Tongue (tissue), 3 donors: ENCODE measurements at places on chromosomes 13 and 19. TPM values are rescaled to one million over a fixed set of nuclear protein-coding genes. Genes with fewer than 3 reads are reported as not detected.

Gene ZNF440
- total RNA-seq: 9.8 TPM

Gene TLE2
- 52.7 TPM for total RNA-seq

Gene FAM32A
- 73.4 TPM for total RNA-seq

DNA sequence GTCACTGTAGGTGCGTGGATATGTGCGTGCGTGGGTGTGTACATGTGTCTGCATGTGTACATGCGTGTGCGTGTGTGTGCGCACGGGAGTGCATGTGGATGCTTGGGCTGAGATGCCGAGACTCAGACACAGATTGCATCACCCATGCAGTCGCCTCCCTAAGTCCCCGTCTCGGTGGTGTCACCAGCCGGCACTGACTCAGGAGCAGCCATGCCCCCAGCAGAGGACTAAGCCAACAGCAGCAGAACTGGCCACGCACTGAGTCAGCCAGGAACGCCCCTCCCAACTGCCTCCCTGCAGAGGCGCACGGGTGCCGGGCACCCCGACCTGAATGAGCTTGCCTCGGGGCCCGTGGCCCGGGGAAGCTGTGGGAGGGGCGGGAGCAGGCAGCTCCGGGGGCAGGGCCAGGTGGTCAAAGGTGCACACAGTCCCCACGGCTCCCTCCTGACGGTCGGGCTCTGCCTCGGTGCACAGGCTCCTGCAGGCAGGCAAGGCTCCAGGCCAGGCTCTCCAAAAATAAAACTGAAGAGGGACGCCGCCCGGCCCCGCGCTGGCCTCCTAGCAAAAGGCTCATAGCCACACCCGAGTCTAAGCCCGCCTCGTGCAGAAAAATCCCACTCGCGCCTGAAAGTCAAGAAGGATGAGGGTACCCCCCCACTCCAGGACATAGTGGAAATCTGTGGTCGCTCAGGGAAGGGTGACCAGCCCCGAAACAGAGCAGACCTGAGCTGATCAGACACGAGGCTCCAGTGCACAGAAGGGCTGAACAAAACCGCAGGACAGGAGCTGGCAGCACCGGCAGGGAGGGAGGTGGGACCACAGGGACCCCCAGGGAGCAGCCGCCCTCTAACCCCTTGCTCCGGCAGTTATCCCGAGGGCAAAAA, 49.2 kb downstream of the GADD45B start:
- no peak for DNase-seq

DNA sequence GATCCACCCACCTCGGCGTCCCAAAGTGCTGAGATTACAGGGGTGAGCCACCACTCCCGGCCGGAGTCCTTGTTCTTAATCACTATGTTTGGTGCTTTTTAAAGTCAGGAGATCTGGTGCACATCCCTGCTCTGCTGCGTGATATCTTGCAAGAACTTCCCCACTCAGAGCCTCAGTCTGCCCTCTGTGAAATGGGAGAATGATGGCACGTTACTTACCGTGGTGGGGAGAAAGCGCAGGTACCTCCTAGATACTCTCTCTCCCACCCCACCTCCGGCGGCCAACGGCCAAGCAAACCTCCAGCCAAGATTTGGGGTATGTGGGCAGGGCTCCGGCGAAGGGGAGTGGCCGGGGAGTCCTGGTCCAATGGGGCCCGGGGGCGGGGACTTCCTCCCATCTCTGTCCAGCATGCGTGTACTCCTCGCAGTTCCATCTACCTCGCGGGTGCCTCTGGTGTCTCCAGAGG, at the start of gene RYR1:
Gene RYR1 (plus strand): TSS at position 424 of the 466 bp plus-strand sequence. CDS start 139 bp downstream, outside the sequence.
- DNase-seq: peak; percentile 90

Gene FCER2
- total RNA-seq: not detected

DNA sequence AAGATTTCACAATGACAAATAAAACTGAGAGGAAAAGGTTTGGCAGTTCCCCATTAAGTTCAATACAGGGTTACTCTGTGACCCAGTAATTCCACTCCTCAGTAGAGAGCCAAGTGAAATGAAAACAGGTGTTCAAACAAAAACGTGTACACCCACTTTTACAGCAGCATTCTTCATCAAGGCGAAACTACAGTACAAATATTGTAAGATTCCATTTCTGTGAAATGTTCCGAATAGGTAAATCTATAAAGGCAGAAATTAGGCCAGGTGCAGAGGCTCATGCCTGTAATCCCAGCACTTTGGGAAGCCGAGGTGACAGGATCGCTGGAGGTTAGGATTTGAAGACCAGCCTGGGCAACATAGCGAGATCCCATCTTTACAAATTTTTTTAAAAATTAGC, 8.9 kb upstream of the GDF15 start:
- DNase-seq: peak; percentile 60

Gene RBM26
- total RNA-seq: 55.4 TPM

Gene KLF2
- 14.2 TPM for total RNA-seq

Gene ZNF569
- 14.8 TPM for total RNA-seq

DNA sequence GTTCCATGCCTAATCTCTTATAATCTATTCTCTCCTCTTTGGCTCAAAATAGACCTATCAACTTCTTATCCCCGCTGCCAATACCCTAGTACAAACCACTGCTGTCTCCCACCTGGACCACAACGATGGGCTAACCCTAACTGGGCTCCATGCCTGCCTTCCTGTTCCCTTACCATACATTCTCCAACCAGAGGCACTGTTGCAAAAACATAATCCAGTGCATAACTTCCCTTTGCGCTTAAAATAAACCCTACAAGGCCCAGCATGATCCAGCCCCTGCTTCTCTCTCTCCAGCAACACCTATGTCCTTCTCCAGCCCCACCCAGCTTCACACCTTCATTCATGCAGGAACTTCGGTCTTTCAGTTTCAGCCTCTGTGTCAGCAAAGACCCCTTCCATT, 27.4 kb upstream of the CEBPA start:
- no peak for DNase-seq

DNA sequence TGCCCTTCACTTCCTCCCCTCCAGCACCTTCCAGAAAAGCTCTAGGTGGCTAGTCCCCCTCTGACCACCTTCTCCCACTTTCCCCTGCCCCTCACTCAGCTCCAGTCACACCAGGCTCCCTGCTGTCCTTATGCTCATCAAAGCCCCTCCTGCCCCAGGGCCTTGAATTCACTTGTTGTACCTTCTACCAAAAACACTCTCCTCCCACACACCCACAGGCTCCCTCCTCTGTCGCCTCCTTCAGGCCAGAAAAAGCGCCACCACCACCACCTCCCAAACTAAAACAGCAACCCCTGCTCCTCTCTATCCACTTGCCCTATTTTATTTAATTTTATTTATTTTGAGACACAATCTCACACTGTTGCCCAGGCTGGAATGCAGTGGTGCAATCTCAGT, 4.8 kb upstream of the CEACAM16 start:
- DNase-seq: no peak

DNA sequence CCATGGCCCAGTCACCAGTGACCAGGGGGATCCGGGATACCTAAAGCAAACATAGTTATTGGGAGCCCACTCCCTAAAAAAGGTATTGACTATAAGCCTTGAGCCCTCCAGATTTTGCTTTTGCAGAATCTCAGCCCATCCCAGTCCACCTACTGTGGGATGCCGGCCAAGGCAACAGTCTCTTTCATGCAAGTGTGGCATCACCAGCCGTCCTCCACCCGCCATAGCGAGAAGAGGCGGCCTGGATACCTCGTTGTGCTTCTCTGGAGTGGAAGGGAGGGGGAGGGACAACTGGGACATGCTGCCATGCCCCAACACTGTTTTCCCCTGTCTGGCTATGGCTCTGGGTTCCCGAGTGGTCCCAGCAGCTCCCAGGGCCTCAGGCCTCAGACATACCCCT, 123.4 kb downstream of the DPF1 start:
- no peak for DNase-seq

Gene ZNF98
- 2.3 TPM for total RNA-seq

DNA sequence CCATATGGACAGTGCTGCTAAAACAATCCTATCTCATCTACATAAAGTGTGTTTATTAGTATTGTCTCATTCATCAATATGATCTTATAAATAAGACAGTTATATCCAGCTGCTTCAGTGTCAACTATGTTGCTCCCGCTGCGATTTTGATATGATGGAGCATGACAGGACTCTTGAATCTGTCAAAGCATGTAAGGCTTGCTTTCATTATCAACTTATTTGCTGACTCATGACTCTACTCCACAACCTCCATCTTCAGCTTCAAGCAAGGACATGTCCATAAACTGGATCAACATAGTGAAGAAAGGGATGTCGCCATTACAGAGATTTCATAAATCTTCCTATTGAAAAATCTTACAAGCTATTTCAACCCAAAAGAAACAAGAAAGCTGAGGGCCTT, 2812.6 kb downstream of the PCDH9 start:
- DNase-seq: no peak

GRCh38 chr19:4370418-4371041, 27.2 kb downstream of the MPND start:
- no peak for DNase-seq
